ENCODE measurements at places on chromosomes 6 and 20.

GRCh38 chr6:27868311-27868710, 43.9 kb downstream of the OR2B2 start:
- DNase-seq, result no peak

- peak; percentile 44 for DNase-seq
Measured at GRCh38 chr6:95364016-95364604, 213.2 kb upstream of the MANEA start.

DNA sequence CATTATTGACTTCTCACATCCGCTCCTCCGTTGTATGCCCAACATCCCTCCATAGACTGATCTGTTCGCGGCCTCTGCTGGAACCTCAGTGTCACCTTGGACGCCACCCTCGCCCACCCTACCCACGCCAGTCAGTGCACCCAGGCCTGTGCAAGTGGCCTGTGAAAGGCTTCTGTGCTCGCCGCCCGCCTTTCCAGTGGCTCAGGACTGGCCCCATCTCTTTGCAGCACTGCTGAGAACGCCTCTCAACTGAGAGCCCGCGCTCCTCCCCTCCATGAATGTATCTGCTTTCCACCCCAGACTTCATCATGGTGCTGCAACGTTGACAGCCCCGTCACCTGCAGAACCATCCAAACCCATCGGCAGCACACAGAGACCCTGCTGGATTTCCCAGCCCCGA, 227.3 kb upstream of the QKI start:
- DNase-seq, result no peak

GRCh38 chr6:37417393-37417792, 15.6 kb upstream of the CMTR1 start:
- DNase-seq, result no peak

GRCh38 chr6:136427378-136427717, 122.9 kb downstream of the MAP7 start:
- DNase-seq, result no peak

DNA sequence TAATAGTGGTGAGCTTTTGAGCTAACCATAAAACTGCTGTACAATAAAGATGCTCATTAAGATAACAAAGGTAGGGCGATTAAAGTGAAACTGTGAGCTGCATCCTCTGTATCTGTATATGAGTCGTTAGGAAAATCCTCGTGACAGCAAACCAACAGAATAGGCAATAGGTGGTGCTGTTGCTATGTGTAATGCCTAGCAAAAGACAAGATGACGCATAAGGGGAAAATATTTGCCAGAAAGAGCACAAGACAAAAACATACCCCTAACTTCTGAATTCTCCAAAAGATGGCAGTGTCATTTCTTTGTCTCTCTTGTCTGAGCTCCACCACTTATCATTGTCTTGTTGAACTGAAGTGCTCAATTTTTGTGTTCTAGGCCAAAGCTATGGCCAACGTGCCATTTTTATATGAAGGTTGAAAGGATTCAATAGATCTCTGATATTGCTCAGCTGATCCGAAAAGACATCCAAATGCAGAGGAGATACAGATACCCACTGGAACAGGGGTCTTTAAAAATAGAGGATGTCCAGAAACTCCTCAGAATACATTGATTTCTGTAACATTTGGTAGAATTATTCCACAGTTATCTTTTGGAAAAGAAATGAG, 56.3 kb upstream of the ANKEF1 start:
- peak; percentile 89 for DNase-seq

DNA sequence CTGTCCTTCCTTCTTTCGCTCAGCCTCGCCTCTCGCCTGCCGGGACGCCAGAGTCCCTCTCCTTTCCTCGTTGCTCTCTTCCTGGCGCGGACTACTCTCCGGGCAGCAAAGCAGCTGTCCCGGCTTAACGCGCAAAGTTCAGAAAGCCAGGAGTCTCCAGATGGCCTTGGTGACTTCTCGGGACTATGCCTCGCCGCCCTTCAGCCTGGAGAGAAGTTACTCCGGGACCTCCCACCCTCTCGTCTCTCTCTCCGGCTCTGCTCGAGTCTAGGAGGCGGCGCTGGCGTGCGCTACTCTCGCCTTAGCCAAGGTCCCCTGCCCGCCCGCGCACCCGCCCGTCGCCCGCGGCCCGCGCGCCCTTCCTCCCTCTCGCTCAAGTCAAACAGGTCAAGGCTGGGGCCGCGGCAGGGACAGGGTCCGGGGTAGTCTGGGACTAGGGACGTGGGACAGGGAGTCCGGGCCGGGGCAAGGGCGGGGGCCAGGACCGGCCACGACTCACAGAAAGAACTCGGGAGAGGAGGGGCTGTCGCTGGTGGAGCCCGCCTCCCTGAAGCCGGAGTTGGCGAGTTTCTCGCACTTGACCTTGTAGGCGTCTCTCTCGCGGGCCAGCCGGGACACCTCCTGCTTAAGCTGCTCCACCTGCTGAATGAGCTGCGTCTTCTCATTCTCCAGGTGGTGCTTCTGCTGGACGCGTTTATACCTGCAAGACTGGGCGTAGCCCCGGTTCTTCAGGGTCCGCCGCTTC, 1.5 kb downstream of the MAFB start:
- peak; percentile 55 for DNase-seq

GRCh38 chr6:92806254-92806653, 613.1 kb downstream of the EPHA7 start:
- no peak for DNase-seq

Data from NCI-H1105 treated with DMSO at 0.1 percent for 48 hours (cell line).